ENCODE measurements at places on chromosomes 16 and 17. TPM values are rescaled to one million over a fixed set of nuclear protein-coding genes. Genes with fewer than 3 reads are reported as not detected.

DNA sequence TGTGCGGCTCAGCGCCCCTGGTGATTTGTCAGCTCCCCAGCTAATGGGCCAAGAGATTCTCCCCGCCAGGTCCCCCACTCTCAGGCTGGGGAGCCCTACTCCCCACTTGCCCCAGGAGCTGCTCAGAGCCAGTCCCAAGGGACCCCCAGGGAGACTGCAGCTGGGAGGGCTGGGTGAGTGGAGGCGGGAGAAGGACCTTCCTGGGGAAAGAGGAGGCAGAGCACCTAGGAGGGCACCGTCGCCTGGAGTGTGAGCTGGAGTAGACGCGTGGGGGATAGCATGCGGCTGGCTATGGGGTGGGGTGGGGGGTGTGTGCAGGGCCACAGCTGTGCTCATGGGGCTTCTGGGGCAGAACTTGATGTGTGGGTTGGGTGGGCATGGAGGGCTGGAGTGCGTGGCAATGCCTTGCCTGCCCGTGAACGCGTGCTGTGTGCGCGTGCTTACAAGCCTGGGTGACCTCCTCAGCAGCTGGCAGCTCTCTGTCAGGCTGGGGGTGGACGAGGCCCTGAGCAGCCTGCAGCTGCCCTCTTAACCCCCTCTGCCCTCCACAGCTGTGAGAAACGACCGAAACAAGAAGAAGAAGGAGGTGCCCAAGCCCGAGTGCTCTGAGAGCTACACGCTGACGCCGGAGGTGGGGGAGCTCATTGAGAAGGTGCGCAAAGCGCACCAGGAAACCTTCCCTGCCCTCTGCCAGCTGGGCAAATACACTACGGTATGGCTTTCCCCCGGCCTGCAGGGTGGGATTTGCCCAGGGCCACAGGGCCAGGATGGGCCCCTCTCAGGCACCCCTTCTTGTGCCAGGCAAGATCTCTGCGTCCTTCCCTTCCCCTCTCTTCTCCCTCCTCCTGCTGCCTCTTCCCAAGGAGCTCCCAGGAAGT is 12.9 kb downstream of the GJD3 start:
- no peaks in the 10 kb centered on the region for H3K27me3 ChIP-seq
- peaks cover 26% of the 10 kb centered on the region for H3K4me1 ChIP-seq
- peaks cover 23% of the 10 kb centered on the region for H3K36me3 ChIP-seq
- no peak overlapping the region for H3K4me3 ChIP-seq
- H3K27ac ChIP-seq = no peak overlapping the region
- no peak for DNase-seq

- peaks cover 5% of the 10 kb centered on the region for H3K36me3 ChIP-seq
- no peak overlapping the region for H3K27ac ChIP-seq
- H3K4me1 ChIP-seq = peaks cover 3% of the 10 kb centered on the region
- H3K27me3 ChIP-seq = no peaks in the 10 kb centered on the region
- no peak for DNase-seq
Measured at GRCh38 chr17:51028176-51028863, 92.3 kb downstream of the SPAG9 start.

DNA sequence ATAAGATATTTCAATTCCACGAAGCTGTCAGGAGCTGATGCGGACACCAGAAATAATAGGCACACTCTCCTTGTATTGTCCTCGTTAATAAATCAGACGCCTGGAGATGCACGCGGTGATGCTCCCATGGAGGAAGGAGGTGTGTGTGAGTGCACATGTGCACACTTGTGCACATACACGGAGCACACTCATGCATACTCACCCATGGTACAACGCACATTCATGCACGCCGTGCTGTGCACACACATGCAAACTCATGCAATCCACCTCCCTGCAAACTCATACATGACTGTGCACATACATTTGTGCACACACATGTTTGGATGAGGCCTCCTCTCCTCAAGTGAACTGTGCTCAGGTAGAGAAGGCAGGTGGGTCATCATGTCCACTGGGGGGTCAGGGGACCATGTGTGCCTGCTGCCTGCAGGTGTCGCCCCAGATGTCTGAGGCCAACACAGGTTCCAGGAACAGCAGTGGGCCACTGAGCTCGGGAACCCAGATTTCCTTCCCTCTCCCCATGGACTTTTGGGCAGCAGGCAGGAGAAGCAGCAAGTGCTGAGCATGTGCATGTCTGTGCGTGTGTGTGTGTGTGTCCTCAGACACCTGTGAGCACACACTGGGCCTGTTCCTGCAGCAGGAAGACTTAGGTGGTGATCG is 165.3 kb downstream of the SDK2 start:
- DNase-seq = no peak
- no peak overlapping the region for H3K4me3 ChIP-seq
- no peak overlapping the region for H3K27ac ChIP-seq
- no peaks in the 10 kb centered on the region for H3K36me3 ChIP-seq
- peaks cover 15% of the 10 kb centered on the region for H3K4me1 ChIP-seq

Gene AIPL1
- not detected for total RNA-seq
